ENCODE measurements at places on chromosomes 16 and 17.

DNA sequence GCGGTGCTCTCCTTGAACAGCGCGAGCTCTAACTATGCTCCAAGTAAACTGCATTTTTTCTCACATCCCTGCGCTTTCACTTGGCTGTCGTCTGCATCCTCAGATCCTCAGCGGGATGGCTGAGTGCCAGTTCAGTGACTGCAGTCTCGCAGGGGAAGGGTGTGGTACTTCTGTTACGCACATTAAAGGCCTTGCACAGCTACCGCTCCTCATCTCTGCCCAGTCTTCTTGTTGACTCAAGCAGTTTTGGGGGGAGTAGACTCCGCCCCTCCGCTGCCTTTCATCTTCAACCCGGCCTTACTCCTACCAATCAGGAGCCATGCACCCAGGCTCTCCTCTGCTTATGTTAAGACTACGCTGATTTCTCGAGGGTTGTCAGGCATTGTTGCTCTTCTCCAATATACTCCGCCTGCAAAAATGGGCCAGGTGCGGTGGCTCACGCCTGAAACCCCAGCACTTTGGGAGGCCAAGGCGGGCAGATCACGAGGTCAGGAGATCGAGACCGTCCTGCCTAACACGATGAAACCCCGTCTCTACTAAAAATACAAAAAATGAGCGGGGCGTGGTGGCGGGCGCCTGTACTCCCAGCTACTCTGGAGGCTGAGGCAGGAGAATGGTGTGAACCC lies 10.0 kb downstream of the ATP5PD start:
- DNase-seq, result peak; percentile 97

GRCh38 chr16:78102122-78102660 lies 2.7 kb downstream of the WWOX start:
- DNase-seq, result no peak

- DNase-seq, result peak; percentile 62
Measured at GRCh38 chr16:6643080-6643686, 689.5 kb upstream of the RBFOX1 start.

DNA sequence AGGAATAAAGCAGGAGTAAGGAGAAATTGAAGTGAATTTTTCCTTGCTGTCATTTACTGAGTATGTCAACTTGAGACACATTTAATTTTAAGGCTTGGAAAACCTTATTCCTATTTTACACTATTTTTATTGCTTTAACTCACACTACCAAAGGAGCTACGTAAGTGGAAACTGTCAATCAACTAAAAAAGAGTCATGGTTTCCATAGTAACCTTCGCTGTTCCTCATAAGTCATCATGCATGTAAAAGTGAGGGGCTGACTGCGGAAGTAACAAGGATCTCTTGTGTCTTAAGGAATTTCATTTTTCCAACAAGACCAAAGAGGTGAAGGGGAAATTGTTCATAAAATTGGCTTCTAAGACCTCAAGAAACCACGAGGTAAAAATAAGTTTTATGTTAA lies 516.2 kb upstream of the CA10 start:
- no peak for DNase-seq

GRCh38 chr16:67996666-67997065 lies 2.6 kb downstream of the DPEP2 start:
- no peak for DNase-seq

GRCh38 chr17:72373910-72374741 lies 253.3 kb downstream of the SOX9 start:
- peak; percentile 45 for DNase-seq

Data from fibroblast of the aortic adventitia (primary cell).